ENCODE measurements at places on chromosomes 4 and X. TPM values are rescaled to one million over a fixed set of nuclear protein-coding genes. Genes with fewer than 3 reads are reported as not detected.

Gene RPA4
- 0.36 TPM for total RNA-seq

Gene SPANXB1
- not detected for total RNA-seq

Gene ZBTB49
- 2.1 TPM for total RNA-seq

- DNase-seq, result no peak
Observed at GRCh38 chr4:114577386-114577785, 21.2 kb upstream of the UGT8 start.

- DNase-seq, result no peak
Observed at GRCh38 chr4:109887071-109887470, 25.6 kb upstream of the EGF start.

DNA sequence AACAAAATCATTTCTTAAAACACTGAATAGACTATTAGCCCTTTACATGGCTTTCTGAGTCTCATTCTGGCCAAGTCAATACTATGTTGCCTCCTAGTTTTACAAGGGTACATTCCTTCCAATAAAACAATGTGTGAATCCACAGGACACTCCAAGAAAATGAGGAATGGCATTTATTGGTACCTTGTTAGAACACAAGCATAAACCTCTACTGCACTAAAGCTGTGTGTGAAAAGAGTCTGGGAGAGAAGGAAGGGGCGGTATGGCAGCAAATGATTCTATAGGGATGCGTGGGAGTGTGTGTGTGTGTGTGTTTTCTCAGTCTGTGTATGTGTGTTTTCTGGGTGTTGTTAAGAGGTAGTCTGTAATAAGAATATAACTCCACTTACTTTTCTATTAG, 48.9 kb downstream of the CXCL1 start:
- no peak for DNase-seq

GRCh38 chr4:95472534-95472933, 76.2 kb downstream of the UNC5C start:
- no peak for DNase-seq

GRCh38 chr4:27836523-27836922, 975.9 kb downstream of the STIM2 start:
- DNase-seq, result no peak

GRCh38 chrX:115936008-115936407, 234.5 kb upstream of the AGTR2 start:
- no peak for DNase-seq

DNA sequence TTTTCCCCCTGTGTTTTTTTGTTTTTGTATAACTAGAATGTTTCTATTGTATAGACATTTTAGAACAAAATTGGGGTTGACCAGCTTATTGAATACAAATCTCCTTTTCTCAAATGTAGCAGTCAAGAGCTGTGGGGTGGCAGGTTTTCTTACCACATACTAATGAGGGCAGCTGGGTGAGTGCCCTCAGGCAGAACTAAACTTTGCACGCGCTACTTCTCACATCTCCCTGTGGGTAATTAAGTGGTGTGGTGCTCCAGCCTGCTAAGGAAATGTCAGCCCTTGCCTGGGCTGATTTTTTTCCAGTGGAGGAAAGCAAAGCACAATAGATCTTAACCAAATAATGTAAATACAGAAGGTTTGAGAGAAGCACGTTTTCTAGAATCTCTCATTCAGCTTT, 717.6 kb upstream of the TENM3 start:
- DNase-seq, result no peak

All from heart right ventricle (tissue), 16 donors.